ENCODE measurements at places on chromosomes 7 and 10. TPM values are rescaled to one million over a fixed set of nuclear protein-coding genes. Genes with fewer than 3 reads are reported as not detected.

GDF2 gene
- not detected for total RNA-seq

FXYD4 gene
- not detected for total RNA-seq

GIMAP5 gene
- not detected for total RNA-seq

SLC13A1 gene
- not detected for total RNA-seq

VAX1 gene
- not detected for total RNA-seq

BLNK gene
- 10.6 TPM for total RNA-seq

CRHR2 gene
- total RNA-seq = not detected

FGFBP3 gene
- total RNA-seq = 0.34 TPM

MDFIC gene
- 7.5 TPM for total RNA-seq

WEE2 gene
- 0.14 TPM for total RNA-seq
